ENCODE measurements at places on chromosomes 3 and 15.

DNA sequence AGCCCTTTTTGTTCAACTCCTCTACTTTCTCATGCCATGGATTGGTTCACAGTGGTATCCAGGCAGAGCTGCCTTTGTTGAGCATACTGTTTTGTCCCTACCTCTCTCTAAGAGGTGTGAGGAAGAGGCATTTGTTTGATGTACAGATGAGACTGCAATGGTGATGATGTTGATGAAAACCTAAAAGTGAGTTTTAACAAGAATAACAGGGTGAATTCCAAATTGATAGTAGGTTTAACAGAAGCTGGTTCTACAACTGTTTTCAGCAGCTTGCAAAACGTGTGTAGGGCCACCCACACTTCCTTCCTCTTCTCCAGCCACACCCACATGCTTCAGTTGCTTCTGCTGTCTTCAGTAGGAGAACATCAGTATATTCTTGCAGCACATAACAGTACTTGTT, 10.2 kb downstream of the SNRK start:
- no peak for DNase-seq

GRCh38 chr3:11477407-11477911, 166.3 kb downstream of the VGLL4 start:
- no peak for DNase-seq

DNA sequence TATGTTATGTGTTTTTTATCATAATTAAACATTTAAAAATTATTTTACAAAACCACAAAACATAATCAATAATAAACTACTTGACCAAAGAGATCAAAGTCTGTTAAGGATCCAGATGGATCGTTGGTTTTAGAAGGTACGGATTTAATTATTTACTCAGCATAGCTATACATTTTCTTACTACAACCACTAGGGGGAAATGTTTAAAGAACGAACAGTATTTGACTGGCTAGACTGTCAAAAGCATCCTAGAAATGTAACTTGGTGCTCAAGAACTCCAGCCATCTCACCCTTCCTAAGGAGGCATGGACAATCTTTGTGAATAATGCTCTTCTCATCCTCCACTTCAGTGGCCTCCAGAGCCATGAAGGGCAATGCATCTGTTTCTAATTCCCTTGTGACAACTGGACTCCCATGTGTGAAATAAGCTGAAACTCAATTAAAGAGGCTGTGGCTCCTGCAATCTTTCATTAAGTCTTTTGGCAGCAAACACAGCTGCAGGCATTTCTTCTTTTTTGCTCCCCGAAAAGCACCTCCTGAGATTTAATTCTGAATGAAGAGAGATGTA, 94.7 kb upstream of the TUSC7 start:
- DNase-seq: no peak

GRCh38 chr15:98774756-98775497, 126.6 kb downstream of the IGF1R start:
- no peak for DNase-seq

DNA sequence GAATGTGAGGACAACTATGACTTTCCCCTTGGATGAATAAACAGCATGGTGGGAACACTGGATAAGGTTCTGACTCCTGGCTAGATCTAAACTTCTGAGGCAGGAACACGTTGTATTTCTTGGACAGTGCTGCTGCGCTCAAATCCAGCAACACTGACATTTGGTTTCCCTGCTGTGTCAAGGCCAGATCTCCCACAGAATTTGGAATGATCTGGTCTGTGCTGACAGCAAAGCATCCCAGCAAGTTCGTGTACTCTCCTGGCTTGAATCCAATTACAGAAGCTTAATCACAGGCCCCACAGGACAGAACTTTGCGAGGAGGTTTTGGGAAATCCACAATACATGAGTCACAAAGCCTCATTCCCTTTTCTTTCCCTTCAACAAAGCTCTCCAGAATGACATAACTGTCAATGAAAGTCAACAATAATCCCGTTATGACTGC, 92.5 kb downstream of the ADAMTS9 start:
- no peak for DNase-seq

- DNase-seq: no peak
These were observed 24.6 kb downstream of the CA12 start for GRCh38 chr15:63357061-63357460.

GRCh38 chr15:38560456-38560926, 4.1 kb downstream of the RASGRP1 start:
- no peak for DNase-seq

DNA sequence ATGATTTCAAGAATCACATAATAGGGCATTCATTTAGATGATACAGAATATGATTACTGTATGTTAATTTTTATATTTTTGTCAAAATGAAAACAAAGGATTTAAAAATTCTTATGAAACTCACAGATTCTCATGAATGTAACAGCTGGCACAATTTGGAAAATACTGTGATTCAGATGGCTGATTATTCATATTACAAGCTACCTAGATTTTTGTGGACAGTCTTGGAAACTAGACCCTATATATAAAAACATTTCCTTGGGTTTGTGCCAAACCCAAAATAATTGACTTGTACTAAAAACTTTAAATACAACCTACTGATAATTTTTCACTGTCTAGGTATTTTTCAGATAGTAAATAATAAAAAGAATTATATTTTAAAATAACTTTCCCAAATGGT, 26.2 kb downstream of the ZBED2 start:
- no peak for DNase-seq

GRCh38 chr15:27360316-27360715, 389.3 kb downstream of the GABRG3 start:
- no peak for DNase-seq

GRCh38 chr3:161217496-161217895, 3.6 kb upstream of the NMD3 start:
- no peak for DNase-seq

- DNase-seq: no peak
These were observed 7.3 kb downstream of the ESYT3 start for GRCh38 chr3:138441742-138442141.

GRCh38 chr3:131406274-131406673, 24.7 kb downstream of the NUDT16 start:
- DNase-seq: no peak

- no peak for DNase-seq
These were observed 77.0 kb upstream of the RBMS3 start for GRCh38 chr3:29203851-29204250.

DNA sequence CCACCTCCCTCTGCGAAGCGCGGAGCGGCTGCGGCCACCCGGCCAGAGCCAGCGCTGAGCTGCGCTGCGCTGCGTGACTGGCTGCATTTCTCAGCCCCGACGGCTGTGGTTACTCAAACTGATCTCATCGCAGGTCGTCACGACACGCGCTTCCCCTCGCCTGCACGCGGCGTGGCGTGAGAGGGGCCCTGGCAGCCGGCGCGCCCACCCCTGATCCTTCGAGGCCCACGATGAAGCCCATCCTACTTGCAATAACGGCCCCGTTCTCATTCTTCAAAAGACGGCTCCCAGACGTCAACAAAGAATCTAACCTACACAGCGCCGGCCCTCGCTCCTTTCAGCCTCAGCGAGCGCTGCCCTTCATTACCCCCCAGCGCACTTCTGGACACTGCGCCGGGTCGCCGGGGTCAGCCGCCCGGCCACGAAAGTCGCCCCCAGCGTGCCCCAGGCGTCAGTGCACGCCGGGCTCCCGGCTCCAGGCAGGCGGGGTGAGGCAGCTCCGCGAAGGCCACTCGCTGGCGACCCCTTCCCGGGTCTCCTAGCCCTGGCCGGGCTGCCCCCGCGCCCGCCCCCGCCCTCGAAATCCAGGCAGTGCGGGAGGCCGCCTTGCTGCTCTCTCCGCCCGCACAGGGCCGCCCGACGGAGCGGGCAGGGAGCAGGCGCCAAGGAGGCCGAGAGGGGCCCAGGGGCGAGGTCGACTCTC, 9.9 kb upstream of the LEKR1 start:
- DNase-seq: peak; percentile 27

- no peak for DNase-seq
These were observed 13.7 kb upstream of the SEC22A start for GRCh38 chr3:123188058-123188457.

DNA sequence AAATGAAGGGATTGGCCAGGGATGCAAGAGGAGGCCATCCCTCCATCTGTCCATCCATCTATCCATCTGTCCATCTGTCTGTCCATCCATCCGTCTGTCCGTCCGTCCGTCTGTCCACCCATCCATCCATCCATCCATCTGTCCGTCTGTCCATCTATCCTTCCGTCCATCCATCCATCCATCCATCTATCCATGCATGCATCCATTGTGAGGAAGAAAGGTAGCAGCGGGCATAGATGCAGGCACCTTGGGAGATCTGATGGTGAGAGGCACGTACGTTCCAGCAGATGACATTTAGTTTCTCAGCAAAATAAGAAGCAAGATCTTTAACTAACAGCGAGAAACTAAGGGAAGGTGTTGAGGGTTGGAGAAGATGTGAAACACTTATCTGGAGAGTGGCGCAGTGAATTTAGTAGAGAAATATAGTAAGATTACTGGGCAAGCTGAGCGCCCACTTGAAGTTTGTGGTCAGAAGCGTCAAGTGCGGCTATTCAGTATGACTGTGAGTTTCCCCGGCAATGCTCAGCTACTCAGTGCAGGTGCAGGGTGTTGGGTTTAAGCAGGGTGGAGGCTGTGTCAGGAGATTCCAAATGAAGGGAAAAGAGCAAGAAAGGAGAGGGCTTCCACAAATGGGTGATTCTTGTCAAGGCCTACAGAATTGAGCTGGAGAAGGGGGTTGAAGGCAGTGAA, 22.4 kb upstream of the SRP14 start:
- peak; percentile 41 for DNase-seq

DNA sequence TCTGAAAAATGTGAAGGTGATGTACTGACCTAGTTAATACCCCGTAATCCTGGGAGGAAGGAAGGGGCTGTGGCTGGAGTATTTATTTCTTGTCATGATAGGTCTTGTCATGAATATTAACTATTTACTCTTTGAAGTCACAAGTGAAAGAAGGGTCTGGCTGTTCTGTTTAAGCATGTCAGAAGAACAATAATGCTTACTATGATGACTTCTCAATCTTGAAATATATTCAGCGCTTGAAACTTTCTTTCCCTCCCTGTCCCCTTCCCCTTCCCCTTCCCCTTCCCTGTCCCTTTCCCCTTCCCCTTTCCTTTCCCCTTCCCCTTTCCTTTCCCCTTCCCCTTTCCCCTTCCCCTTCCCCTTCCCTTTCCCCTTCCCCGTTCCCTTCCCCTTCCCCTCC, 153.9 kb downstream of the PPM1L start:
- no peak for DNase-seq

- DNase-seq: no peak
These were observed 232.6 kb downstream of the ALCAM start for GRCh38 chr3:105599350-105599749.

- DNase-seq: no peak
These were observed 12.6 kb downstream of the FAM107A start for GRCh38 chr3:58564456-58565160.

DNA sequence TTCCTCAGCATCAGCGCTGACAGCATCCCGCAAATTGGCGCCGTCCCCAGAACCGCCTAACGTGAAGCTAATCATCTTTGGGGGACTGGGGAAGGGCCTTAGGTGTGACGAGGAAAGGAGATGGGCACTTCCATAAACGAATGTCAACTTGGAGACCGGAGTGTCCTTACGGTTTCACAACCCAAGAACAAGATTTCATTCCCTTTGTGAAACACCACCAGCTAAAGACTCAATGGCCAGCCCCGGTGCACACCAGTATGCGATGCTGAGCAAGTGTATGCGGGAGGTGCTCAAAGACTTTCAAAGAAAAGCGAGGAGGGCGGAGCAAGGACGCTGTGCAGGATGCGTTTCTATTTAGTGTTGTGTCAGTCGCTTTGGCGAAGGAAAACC, 759 bp upstream of the TTBK2 start:
- no peak for DNase-seq

DNA sequence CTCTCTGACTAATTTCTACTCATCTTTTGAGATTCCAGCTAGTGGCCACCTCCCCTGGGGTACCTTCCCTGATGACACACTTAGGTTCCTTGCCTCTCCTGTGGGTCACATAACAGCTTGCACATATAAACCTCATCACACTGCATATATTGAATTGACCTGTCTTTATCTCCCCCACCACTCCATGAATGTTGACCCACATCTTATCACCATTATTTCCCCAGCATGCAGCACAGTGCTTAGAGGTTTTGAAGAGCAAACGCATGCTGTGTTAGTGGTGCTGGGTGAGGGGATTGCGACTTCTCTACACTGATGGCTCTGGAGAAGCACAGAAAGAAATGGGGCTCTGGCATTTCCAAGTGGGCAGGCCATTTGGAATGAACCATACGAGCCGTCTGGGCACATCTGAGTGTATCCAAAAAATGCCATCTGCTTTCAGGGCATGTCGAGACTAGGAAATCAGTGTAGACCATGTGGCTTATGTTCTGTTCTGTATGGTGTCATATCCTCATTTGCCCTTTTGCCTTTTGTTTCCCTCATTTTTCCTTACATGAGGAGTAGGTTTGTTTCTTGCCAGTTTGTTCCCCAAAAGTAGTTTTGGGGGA, 333.2 kb upstream of the TRIM42 start:
- DNase-seq: peak; percentile 6

DNA sequence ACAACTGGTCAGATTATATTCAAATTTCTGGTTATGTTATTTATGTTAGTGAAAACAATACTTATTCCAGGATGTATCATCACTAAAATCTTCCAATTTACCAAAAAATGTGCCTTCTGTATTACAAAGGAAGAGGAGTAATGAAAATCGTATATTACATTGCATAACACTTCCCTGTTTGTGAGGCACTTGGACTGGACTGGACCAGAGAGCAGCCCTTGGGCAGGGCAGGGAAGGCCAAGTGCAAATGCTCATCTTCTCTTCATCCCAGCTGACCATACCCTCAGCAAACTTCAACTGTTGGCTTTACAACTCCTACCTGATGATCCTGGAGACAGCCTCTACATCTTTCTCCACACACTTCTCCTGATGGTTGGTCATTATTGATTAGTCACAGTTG, 285.7 kb upstream of the MME start:
- DNase-seq: no peak

DNA sequence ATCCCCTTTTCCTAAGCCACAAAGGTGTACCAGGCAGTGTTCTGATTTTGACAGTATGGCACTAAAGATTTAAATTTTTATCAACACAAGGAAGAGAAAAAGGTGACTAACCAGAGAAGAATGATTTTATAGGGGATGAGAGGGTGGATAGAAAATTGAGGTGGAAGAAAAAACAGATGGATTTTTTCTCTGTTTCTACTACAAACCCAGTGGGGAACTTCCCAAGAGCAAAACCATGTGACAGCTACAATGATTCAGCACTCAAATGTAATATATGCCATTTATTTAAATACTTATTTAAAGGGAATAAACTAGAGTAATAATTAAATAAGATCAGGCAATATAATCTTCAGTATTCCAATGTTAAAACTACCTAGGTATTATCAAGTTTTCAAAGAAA, 11.1 kb downstream of the DCUN1D1 start:
- DNase-seq: no peak

DNA sequence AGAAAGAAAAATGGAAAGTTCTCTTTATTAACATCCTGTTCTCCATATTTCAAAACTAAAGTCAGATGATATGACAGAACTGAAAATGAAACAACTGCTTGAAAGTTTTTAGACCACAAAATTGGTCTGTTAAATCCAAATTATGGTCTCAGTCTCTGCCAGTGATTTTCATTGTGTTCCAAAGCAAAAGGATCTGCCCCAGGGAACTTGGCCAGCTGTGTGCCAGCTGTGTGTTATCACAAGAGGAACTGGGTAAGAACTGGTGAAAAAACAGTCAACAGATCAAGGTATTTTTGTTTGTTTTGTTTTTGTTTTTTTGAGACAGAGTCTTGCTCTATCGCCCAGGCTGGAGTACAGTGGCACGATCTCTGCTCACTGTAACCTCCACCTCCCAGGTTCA, 323.3 kb downstream of the CTNNB1 start:
- DNase-seq: no peak
